NCI-H2171 treated with DMSO at 0.1 percent for 48 hours (cell line): ENCODE measurements at places on chromosomes 2 and 18.

DNA sequence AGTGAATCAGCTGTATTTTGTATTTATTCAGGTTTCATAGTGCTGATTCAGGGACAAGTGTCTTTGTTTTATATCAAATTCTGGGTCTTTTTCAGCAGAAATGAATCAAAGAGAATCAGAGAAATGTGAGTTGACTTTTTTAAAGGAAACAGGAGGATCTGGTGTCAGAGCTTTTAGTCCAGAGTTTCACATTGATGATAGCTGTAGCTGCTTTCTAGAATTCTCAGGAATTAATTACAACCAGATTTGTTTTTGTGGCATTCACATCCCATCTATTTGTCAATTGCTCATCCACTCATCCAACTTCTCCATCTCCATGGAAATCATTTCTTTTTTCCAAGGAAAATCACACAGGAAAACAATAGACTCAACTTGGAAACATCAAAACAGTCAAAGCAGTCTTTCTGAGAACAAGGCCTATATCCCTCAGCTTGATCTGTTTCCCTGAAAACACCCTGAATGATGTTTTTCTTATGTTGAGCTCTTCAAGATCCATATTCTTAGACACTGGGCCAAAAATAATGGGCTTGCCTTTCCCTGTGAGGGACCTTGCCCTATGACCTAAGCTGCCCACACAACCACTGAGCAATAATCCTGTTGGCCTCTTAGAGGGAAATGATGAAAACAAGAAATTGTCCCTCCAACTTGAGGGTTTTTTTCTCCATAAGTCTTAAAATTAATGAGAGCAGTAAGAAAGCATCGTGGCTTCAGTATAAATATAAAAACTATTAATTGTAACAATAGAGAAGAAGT lies 249.5 kb upstream of the FN1 start:
- DNase-seq, result no peak

GRCh38 chr2:85788603-85789002 lies 34.8 kb downstream of the ATOH8 start:
- no peak for DNase-seq

DNA sequence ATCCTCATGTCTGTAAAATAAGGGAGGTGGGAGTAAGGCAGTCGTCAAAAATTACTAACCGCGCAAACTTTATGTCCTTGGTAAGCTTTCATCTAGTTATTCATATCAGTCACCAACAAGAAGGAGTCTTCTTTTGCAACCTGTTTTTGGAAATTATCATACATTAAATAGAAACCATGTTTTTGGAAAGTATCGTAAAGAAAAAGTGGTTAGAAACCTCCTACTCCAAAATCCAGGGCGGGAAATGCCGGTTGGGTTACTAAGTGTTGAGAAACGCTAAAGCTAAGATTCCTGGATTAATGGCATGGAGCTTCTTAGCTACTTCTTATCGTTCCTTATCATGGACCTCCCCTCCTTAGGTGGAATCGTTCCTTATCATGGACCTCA lies 778 bp downstream of the BBS5 start:
- DNase-seq, result no peak

- DNase-seq, result no peak
These were observed 157.9 kb downstream of the LRRC30 start for GRCh38 chr18:7388741-7389140.

DNA sequence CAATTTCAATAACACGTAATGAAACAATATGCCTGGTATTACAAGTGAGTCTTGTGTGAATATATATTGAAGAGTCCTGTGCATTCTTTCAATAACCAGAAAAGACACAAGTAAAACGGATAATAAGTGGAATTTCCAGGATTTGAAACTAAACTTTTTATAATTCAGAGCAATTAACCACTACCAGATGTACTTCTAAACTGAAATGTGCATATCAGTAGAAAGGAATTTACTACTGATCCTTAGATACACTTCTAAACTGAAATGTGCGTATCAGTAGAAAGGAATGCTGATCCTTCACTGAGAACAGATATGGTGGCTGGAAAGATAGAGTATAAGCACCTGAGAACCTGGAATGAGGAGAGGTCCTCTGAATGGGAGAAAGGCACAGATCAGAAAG lies 470.9 kb upstream of the SPHKAP start:
- no peak for DNase-seq
